Tibial nerve (tissue), 4 donors: ENCODE measurements at places on chromosomes 7 and 10. TPM values are rescaled to one million over a fixed set of nuclear protein-coding genes. Genes with fewer than 3 reads are reported as not detected.

GRCh38 chr7:83952236-83952635 lies 242.4 kb downstream of the SEMA3A start:
- no peak for DNase-seq

Gene TUBAL3
- 0.21 TPM for total RNA-seq

DNA sequence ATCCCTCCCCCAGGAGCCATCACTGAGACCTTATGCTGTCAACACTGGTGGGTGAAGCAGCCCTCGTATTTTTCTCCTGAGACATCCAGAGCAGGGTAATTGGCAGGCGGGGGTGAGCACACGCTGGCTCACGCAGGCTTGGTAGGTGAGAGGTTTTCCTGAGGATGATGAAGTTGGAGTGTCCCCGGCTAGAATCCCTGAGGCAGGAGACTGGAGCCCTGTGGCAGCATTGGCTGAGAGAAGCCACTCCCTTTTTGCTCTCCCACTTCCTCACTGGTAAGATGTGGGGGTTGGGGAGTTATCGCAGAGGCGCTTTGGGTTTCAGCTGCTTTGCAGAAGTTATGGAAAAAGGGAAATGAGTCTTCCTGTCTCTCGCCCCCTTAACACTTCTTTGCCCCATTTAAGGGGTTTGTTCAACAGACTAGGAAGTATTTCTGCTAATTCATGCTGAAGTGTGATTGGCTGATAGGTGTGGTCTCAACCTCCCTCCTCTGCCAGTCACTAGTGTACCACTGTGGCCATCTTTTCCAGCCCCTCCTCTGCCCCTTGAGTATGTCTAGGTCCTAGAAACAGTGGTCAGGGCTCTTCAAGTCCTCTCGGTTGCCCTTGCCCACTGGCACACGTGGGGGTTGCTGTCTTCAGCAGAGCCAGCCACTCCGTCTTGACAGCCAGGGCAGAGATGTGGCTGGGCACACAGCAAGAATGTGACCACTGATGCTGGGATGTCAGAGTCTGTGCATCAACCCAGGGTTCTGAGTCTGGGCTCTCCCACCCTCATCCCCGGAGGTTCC lies 5.7 kb downstream of the ARPC1B start:
- peak; percentile 40 for DNase-seq

DNA sequence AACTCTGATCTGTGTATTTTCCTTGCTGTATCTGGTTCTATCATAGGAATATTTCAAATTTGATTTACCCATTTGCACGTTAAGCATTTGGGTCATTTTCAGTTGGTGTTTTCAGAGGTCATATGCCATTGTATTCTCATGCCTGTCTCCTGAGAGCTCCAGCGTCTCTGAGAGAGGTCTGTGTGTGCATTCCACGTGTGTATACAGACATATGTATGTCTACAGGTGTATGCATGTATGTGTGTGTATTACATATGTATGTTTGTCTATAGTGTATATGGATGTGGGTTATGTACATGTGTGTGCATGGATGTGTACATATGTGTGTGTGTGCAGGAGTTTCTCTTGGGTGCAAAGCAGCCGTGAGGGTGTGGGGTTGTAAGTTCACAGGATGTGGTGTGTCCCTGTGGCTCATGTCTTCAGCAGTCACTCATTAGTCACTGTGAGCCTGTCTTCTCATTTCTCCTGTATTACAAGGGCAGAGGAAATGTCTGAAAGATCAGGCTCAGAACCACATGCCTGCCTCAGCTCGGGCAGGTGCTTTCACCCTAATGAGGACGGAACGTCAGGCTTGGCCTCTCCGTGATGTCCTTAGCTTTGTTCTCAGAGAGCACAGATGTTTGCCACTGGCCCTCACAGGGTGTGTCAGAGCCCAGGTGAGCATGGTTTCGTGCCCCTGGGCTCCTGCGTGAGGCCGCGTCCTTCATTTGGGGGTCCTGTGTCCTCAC lies 101.6 kb downstream of the NKX6-2 start:
- no peak for DNase-seq

GRCh38 chr10:106711313-106711906 lies 453.1 kb downstream of the SORCS1 start:
- peak; percentile 32 for DNase-seq

DNA sequence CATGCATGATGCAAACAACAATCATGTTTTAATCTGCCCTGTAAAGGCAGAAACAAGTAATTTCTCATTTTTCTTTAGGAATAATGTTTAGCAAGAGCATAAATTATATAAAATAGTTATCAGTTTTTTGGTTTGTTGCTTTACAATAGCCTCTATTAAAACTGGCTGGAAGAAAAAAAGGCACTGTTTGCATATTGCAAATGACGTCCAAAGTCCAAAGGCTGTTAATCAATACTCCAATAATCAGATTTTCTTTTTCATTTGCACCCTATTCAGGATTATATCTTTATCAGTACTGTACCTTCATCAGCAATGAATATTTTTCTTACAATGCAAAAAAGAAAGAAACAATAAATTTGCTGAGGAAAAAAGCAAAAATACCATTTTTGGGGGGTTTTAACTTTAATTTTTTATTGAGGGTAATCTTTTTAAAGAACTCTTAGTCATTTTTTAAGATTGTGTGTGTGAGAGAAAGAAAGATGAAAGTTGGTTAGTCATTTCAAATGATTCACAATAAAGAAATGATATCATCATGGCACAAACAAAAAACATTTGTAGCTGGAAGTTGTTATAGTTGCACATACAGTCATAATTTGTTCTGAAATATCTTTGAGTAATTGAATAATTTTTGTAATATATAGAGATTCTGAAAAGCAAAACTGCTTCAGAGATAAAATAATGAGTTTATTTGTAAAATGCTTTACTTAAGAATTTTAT lies 44.4 kb upstream of the AKR1C2 start:
- no peak for DNase-seq

Gene FFAR4
- 0.39 TPM for total RNA-seq

Gene LIPK
- not detected for total RNA-seq

GRCh38 chr7:45658716-45659495 lies 84.7 kb downstream of the ADCY1 start:
- no peak for DNase-seq

Gene CLDN4
- total RNA-seq = not detected

Gene RELN
- total RNA-seq = 80.4 TPM

GRCh38 chr7:30705008-30705407 lies 22.8 kb upstream of the CRHR2 start:
- no peak for DNase-seq

GRCh38 chr10:1339396-1339795 lies 283.2 kb downstream of the WDR37 start:
- no peak for DNase-seq

DNA sequence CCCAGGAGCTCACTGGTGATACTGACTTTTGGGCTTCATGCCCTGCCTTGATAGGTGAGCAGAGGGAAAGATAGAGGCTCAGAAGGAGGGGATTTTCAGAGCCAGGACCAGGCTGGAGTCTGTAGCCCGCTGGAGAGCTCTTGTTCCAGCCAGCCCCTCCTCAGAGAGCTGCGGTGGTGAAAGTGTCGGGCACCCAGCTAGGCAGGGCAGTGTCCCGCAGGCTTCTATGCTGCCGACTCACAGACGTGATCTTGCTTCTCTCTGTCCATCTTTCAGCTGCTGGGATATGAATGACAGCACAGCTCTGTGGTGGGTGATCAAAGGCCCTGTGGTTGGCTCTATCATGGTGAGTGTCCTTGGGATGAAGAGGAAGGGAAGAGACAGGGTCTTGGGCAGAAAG lies 35.2 kb downstream of the ADCYAP1R1 start:
- DNase-seq = no peak

Gene CDH23
- total RNA-seq = 13.8 TPM

- no peak for DNase-seq
Observed at GRCh38 chr7:155581107-155581830, 34.9 kb upstream of the CNPY1 start.

GRCh38 chr10:96584035-96584434 lies 2.8 kb downstream of the TM9SF3 start:
- no peak for DNase-seq

DNA sequence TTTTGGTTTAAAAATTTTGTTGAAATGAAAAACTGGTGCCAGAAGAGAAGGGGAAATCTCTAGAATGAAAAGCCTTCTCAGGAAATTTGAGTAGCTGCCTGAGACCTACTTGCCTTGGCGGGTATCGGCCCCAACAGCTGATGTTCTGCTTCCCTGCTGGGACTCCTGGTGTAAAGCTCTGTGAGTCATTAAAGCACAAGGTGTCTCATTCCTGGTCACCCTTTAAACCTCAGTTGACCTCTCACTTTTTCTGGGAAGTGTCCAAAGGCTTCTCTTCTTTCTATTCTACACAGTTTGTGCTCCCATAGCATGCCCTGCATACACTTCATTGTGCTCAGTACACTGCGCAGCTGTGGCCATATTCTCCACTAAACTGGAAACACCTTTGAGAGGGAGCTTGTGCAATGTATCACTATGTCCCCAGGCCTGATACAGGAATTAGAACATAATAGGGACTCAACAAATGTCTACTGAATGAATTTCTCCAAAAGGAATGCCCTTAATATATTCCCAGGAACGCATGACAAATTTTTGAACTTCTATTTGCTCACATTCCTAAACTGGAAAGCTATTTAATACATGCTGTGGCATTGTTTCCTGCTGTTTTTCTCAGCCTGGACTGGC lies 303.9 kb downstream of the SDHAF3 start:
- no peak for DNase-seq

GRCh38 chr10:132396494-132397035 lies 435 bp upstream of the PWWP2B start:
- no peak for DNase-seq

DNA sequence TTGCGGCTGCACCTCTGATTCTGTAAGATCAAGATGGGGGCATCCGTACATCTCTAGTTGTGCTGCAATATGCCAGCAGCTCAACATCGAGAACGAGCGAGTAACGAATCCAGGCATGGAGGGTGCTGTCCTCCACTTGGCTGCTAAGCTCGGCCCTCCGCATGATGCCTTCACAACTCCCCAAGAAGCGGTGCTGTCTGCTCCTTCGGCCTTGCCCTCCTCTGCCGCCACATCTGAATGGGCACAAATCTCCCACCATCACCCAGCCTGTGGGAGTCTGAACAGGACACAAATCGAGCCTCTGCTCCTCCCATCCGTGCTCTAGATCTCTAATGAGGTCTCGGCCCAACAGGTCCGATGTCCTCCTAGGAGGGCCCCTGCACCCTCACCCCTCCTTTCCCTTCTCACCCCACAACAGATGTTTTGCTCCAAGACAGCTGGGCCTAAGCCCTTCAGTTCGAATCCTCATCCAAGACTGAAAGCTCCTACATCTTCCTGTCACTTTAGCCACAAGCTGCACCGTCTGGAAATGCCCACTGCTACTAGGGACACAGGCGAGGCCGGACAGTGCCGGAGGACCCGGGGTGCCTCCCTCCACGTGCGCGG lies 86.7 kb downstream of the ZNF33B start:
- no peak for DNase-seq

DNA sequence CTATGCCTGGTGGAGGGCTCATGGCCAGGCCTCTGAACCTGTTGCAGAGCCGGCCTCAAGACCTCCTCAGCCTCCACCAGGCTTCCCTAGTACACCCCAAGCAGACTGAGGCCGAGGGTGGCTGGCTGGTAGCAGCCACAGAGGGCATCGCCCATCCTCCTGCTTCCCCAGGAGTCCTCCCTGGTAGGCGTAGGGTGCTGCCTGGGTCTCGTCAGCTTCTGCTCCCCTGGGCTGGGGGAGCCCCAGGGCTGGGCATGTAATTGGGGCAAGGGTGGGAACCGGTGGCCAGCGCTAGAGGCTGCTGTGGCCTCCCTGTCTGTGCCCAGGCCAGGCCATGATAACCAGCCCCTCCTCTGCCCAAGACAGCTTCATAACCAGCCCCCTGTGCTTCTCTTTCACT lies 32.6 kb downstream of the TBATA start:
- DNase-seq = no peak
